Activated CD4-positive, CD25-positive, alpha-beta regulatory T cell treated with anti-CD3 and anti-CD28 coated beads, Interleukin-2, amount 50 U/mL, for 72 hours (primary cell): ENCODE measurements at places on chromosomes 6 and 20.

DNA sequence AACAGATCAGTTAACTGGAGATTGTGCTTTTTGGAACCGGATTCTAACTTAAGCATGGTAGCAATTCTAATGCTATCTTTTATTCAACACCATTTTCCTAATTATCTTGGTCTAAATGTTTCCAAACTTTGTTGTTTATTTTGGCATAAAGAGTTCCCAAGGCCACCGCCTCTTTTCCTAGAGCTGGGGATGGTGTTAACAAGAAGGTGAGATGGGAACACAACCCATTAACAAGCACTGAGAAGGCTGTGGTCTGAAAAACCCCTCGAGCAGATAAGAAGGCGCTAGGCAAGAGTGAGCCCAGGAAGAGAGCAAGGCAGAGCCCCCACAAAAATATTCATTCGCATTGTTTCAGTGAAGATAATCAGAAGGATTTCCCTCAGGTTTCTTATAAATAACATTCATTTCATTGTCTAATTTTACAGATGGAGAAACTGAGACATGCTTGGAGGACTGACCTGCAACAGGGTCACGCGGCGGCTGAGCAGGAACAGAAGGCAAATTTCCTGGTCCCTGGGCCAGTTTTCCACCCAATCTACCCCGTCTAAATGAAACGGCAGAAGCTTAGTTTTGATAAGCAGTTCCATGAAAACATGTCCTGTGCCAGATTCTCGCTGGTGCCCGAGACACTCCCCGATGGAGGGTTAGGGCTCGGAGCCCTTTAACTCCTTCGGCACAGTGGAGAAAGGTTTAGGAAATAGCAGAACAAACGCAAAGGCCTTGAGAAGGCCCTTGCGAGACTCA, 155.6 kb downstream of the FOXC1 start:
- DNase-seq, result no peak

DNA sequence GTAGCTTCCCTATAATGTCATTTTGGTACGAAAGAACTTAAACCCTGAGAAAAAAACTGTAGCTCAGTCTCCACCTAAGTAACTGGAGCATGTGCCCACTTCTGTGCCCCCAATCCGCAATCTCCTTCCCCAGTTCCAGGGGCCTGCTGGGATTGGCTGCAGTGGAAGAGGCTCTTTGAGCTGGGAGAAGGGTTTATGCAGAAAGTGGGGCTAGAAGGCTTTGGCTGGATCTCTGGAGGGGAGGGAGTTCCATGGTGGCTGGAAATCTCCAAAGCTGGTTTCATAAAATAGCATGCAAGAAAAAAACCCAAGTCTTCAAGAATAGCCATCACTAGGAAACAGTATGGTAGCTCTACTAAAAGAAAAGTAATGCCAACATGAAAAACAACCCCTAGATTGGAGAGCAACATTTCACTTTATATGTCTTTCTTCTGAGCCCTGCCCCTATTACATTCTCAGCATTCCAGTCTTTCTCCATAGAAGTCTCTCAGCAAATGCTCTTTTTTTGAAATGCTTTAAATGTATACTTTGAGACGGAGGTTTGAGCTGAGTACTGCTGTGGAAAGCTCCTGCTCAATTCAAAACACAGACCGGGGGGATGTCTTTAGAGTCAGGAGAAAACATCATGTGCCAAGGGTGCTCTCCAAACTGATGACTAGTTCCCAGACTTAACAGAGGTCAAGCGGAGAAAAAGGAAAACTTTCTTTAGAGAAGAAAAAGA, 36.0 kb upstream of the FOXO3 start:
- DNase-seq, result no peak

GRCh38 chr6:139982652-139983295, 608.3 kb upstream of the CITED2 start:
- no peak for DNase-seq

- no peak for DNase-seq
Observed at GRCh38 chr20:46111028-46111835, 6.9 kb upstream of the CD40 start.

DNA sequence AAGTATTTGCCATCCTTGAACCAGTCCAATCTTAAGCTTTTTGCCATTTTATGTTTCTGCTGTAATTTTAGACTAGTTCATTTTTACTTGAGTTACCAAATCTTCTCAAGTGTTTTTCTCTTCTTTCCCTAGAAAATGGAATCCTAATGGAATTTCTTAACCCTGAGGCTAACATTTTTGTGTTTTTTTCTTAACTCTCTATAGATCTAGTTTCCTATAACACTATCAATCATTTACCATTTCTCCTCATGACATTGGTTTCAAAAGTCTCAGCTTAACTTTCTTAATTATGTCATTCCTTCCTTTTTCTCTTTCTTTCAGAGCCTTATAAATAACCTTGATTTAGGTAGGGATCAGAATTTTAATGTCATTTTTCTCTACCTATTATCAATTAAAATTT, 54.8 kb downstream of the SENP6 start:
- DNase-seq, result no peak

GRCh38 chr6:134577998-134578397, 260.1 kb upstream of the SGK1 start:
- DNase-seq, result no peak

DNA sequence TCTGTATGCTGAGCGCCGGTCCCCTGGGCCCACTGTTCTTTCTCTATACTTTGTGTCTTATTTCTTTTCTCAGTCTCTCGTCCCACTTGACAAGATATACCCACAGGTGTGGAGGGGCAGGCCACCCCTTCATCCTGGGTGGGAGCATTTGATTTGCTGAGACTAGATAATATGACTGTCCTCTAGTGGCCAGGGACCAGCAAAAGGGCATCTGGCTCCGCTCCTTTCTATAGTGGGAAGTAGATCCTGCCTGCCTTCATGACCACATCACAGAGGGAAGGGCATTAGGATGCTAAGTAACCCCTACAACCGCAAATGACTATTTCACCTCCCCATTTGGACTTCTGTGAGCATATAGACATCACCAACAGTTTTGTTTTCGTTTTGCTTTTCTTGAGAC, 64.5 kb downstream of the TRMT6 start:
- DNase-seq, result no peak

DNA sequence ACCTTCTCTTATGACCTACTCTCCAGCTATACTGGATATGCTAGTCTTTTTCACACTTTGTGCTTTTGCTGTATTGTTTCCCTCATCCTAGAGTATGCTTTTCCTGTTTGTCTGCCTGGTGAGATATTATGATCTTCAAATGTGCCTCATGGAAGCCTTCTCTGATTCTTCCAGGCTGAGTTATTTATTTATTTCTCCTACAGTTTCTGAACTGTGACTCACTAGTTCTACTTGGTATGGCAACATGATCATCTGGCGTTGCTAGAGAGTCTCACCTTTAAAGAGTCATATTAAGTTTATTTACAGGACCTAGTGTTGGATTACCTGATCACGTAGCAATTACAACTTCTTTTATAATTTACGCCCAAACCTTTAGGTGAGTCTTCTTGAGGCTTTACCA, 81.2 kb upstream of the HDAC2 start:
- DNase-seq, result no peak

- DNase-seq, result no peak
Observed at GRCh38 chr20:62051546-62052255, 14.0 kb downstream of the TAF4 start.

DNA sequence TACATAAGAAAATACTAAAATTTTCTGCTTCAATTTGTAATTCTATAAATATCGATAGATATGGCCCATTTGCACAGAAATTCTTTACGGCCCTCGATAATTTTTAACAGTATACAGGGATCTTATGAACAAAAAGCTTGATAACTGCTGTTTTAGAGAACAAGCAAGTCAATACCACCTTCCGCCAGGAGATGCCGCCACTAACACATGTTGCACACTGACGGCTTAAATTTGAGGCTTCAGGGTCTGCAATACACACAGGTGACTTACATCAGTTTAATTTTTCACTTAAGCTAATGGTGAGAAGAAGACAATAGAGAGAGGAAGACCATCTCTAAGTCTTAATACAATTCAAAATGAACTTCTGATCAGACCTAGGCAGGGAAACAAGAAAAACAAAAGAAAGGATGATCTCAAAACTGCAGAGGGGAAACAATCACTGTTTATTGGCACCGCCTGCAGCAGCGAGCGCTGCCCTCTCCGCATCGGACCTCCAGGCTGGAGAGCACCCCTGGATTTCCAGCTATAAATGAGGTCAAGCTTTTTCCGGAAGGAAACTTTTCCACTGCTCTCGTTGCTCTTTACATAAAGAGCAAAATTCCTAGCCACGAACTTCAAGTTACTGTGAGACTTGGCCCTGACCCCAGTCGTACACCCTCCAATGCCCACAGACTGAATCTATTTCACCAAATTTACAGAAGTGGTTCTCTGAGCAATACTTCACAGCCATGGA, 53.9 kb downstream of the OTOR start:
- DNase-seq, result peak; percentile 56

- no peak for DNase-seq
Observed at GRCh38 chr6:30272032-30272431, 54.7 kb upstream of the TRIM39 start.

DNA sequence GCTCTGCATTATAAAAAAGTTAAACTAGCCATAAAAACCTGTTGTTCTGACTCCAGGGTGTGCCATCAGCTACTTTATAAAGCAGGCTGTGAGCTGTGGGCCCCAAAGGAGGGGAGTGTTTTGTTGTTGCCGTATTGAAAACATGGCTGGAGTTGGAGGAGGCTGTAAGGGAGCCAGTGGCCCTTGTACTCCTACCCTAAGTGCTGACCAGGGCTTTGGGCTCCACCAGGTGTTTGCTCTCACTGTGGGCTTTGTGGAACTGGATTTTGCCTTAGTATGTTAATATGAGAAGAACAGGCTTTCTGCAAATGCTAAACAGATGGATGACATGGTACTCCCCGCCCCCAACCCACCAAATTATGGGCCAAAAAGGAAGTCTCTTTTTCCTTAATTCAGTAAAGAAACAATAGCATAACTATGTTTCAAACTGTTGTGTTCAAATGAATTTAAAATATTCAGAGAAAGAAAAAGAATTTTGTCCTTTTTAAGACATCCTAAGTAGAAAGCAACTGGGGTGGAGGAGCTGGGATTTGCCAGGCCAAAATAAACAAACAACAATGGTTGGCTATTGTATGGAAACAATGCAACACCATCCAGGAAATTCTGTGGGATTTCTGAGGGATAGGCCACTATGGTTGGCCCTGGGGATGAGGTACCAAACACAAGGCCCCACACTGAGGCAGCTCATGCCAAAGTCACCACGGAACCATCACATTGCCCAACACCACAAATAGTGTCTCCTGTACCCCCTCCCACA, 63.3 kb downstream of the PLCG1 start:
- DNase-seq, result no peak

DNA sequence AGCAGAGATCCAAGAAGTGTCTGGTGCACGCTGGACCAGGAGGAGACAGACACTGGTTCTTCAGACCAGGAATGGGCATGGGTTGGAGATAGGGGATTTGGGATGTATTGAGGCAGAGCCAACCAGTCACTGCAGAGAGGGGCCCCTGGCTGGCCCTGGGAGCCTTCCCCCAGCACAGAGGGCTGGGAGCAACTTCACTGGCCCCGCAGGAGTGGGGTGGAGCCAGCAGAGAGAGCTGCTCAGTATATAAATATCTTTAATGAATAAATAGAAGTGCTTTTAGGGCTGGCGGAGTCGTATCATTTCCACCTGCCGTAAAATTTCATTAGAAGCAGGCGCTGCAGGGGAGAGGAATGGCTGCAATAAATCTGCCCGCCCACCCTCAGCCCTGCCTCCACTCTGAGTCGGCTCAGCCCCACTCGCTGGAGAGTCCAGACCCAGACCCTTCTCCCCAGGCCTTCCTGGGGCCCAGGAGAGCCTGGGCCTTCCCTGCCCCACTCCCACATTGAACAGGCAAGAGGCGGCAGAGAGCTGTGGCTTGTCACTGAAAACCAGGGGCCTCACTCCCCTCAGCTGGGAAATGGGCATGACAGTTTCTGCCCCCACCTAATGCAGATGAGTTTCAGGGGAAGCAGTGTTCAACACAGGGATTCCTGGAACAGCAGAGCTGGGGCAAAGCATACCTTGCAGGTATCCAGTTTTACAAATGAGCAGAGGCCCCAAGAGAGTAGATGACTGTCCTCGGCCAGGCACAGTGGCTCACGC, 23.9 kb upstream of the VSTM2L start:
- DNase-seq, result no peak

DNA sequence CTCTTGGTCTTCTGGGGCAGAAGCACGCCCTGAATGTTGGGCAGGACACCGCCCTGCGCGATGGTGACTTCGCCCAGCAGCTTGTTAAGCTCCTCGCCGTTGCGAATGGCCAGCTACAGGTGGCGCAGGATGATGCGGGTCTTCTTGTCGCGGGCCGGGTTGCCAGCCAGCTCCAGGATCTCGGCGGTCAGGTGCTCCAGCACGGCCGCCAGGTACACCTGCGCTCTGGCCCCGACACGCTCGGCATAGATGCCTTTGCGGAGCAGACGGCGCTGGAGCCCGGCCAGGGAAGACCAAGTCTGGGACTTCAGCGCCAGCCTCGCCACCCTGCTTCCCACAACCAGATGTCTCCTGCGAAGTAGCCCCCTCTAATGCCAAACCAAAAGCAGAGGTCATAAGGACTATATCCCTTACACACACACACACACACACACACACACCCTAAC, 8.0 kb upstream of the SLC17A3 start:
- DNase-seq, result peak; percentile 38

GRCh38 chr6:33592595-33593413, 12.7 kb upstream of the BAK1 start:
- DNase-seq, result peak; percentile 59

GRCh38 chr20:38460040-38460623, 12.5 kb upstream of the RALGAPB start:
- DNase-seq, result no peak

GRCh38 chr6:42403831-42404230, 47.9 kb downstream of the TRERF1 start:
- no peak for DNase-seq

GRCh38 chr20:15945289-15945688, 628.0 kb downstream of the KIF16B start:
- DNase-seq, result no peak

DNA sequence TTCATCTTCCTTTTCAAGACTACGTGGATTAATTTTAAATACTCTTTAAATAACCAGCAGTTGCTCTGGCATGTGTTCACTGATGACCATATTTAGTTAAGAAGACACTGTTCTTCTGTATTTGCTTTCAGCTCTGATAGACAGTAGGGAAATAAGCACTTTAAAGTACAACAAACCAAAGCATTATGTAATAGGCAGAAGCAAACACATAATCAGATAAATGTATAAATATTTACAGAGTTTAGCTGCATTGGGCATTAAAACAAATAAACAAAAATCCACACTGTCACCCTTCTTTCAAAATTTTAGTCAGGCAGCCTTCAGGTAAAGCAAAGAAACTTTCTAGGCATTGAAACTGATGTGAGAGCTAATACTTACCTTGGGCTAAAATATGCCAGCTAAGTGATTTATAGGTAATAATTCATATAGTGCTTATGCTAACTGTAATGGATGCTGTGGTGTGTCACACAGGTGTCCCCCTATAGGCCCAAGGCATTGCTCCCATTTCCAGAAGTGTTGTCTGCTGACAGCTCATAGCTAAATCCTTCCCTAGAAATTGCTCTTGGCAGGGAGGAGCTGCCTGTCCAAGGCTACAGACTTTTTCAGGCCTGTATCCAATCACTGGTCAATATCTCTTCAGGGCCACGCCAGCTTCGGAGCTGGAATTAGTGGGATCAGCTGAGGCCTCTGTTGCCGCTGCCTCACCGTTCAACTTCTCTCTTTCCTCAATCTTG, 111.5 kb upstream of the CITED2 start:
- DNase-seq, result no peak

- no peak for DNase-seq
Observed at GRCh38 chr6:149212206-149212605, 105.3 kb upstream of the TAB2 start.
